Stomach (tissue), 19 donors: ENCODE measurements at places on chromosomes 7 and 10. TPM values are rescaled to one million over a fixed set of nuclear protein-coding genes. Genes with fewer than 3 reads are reported as not detected.

Gene SLC26A3
- total RNA-seq = not detected

Gene HSPA12A
- 15.2 TPM for total RNA-seq

- no peak for DNase-seq
These were observed 51.5 kb downstream of the RSU1 start for GRCh38 chr10:16765509-16766375.

DNA sequence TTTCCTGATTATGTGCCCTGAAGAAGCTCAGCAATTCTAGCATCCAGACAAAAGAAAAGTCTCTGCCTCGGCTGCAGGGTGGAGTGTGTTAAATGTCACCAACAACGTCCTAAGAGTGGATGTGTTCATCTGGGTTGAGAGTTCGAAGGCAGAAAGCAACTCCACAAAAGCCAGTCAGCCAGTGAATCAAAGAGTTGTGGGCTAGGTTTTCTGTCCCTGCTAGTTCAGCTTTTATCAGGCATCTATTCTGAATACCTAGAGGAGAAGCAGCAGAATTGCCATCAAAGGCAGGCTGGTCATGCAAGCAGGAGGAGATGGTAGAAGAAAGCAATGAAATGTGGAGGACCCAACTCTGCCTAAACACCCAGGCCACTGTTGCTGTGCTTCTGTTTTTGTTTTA lies 205.2 kb downstream of the KLF6 start:
- no peak for DNase-seq

GRCh38 chr7:91945476-91945875 lies 4.8 kb downstream of the AKAP9 start:
- DNase-seq = peak; percentile 32

DNA sequence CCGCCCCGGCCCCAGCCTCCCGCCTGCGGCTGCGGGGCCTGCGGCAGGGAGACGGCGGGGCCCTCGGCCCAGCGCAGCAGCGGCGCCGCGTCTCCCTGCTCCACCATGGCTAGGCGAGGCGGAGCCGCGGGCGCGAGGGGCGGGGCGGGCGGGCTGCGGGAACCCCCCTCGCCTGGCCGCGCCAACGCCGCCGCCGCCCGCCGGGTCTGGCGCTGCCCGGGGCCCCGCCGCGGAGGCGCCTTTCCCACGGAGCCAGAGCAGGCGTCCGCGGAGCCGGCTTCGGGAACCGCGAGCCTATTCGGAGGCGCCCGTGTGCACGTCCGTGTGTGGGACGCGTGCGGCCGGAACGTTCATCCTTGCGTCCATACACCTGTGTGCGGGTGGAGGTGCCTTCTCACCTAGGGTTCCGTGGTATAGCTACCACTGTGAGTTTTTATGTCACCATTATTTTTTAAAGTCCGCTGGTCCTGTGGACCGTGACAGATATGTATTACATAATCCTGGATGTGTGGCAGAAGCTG lies at the start of gene DENND11:
TSS of gene DENND11 (minus strand) at position 120 of the 521 bp plus-strand sequence. CDS start at position 107, 13 bp downstream.
- DNase-seq = peak; percentile 88

DNA sequence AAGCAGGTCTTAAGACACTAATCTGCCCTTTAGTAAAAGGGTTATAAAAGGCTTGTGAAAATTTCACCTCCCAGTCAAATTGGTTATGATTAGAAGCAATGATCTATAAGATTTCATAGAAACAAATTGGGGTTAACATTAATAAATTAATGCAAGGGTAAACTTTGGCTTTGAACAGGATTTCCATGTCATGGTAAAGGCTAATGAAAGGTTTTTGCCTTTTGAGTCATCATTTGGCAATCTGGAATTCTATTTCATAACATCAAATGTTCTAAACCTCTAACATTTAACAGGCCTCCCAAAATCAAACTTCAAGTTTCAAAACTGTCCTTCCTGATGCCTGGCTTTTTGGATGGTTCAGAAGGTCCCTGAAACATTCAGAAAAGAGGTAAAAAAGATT lies 62.4 kb downstream of the COA1 start:
- no peak for DNase-seq

- no peak for DNase-seq
These were observed 97.7 kb downstream of the ARHGAP12 start for GRCh38 chr10:31830887-31831286.

- peak; percentile 95 for DNase-seq
These were observed at the start of gene ADO for GRCh38 chr10:62804356-62805230. Gene ADO (plus strand): TSS chr10:62804720. CDS start chr10:62805060, 340 bp downstream.

- peak; percentile 87 for DNase-seq
These were observed 62.2 kb downstream of the CCDC71L start for GRCh38 chr7:106598663-106599342.

GRCh38 chr7:24432677-24433076 lies 140.6 kb upstream of the PALS2 start:
- no peak for DNase-seq

- DNase-seq = no peak
These were observed 126.1 kb upstream of the EFCAB10 start for GRCh38 chr7:105707381-105707780.

DNA sequence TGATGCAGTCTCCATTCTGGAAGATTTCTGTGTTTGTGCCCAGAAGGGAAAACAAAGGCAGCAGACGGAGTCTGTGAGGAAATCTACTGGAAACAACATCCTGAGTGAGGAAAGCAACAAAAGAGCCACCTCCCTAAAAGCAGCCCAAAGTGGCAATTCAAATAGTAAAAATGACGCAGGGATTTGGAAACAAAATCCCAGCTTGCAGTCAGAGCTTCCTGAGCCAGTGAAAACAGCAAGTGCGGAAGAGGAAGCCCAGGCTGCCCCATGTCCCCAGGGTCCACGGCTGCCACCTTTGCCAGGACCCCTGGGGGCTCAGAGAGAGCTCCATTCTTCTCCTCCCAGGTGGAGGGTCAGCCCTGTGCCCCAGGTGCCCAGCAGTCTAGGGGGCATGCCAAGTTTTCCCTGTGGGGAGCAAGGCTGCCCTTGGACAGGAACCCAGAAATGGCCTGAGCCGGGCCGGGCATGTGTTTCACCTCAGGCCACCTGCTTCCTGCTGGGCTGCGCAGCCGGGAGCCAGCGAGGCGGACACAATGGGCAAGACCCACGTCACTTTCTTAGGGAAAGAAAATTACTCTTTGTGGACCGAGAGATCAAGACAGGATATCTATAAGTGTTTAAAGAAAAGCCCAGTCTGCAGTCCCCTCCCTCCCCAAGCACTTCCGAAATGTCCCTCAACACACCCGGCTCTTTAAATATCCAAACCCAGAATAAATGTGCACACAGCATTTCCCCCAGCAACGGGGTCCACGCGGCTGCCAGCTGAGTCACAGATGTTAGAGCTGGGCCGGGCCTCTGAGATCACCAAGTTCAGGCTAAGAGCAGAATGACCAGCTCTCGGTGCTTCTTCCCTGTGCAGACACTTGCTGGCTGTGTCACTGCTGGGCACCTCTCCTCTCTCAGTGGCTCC lies 231.1 kb downstream of the ARHGAP12 start:
- DNase-seq = peak; percentile 53

- DNase-seq = no peak
These were observed 4.8 kb downstream of the GSTO1 start for GRCh38 chr10:104259456-104259855.
